ENCODE measurements at places on chromosomes 12 and 14.

DNA sequence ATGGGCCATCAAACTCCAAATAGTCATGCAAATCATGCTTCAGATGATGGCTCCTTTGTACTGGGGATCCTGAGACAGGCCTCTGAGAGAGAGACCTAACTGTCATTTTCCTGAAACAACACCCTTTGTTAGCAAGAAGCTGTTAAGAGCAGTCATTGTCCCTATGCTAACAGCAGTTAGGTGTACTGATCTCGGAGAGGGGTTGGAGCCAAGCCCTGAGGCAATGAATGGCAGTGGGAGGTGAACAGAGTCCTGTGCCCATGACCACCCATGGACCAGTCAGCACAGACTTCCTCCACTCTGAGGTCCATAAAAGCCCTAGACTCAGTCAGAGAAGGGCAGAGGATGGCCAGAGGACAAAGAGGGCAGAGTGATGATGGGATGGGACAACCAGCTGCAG is 747.6 kb upstream of the LRFN5 start:
- no peak for DNase-seq

GRCh38 chr12:114168061-114168460 is 201.9 kb upstream of the RBM19 start:
- no peak for DNase-seq

DNA sequence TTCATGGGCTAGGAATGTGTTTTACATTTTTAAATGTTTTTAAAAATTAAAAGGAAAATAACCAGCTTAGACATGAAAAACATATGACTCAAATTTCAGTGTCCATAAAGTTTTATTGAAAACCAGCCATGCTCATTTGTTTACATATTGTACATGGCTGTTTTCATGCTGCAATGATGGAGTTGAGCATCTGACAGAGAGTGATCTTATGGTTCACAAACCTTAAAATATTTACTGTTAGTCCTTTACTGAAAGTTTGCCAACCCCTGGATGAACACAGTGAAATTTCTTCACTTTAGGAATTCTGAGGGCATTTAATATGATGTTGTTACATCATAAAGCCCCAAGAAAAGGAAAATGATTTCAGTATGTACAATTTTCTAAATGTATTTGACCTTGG is 16.1 kb downstream of the RASSF9 start:
- DNase-seq: no peak

DNA sequence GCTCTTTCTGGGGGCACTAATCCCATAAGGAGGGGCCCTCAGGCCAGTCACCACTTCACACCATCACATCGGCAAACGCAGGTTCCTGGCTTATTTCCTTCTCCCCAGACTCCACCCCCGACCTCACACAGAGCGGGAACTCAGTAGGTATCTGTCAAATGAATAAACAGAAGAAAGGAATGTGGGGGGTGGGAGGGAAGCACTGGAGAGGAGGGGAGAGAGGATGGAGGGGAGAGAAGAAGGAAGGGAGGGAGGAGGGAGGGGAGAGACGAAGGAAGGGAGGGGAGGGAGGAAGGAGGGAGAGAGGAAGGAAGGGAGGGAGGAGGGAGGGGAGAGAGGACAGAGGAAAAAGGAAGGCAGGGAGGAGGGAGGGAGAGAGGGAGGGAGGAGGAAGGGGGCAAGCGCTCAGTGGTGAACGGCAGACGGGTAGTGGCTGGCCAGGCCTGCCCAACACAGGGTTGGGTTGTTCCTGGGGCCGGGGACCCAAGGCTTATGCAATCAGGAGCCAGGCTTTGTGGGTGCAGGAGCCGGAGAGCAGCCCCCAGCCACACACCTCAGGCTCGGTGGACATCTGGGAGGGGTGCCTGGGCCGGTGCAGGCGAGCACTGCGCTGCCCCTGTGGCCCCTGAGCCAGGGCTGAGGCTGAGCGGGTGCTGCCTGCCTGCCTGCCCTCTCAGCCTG is 52.6 kb upstream of the FBRSL1 start:
- DNase-seq: peak; percentile 72

GRCh38 chr12:120495731-120496412 is at the start of gene DYNLL1:
DYNLL1 (plus strand) TSS chr12:120496113; CDS start chr12:120496422, 309 bp downstream.
- peak; percentile 97 for DNase-seq

GRCh38 chr12:91111366-91112325 is at the start of gene LUM:
LUM (minus strand) TSS chr12:91111494; CDS start chr12:91108979, 2,515 bp downstream.
- peak; percentile 91 for DNase-seq

- peak; percentile 15 for DNase-seq
These were observed 824 bp downstream of the OAS1 start for GRCh38 chr12:112907415-112908157.

GRCh38 chr14:77003960-77004710 is 24.4 kb downstream of the IRF2BPL start:
- DNase-seq: no peak

All from muscle of back (tissue), 13 donors.